ENCODE measurements at places on chromosomes 4 and X.

DNA sequence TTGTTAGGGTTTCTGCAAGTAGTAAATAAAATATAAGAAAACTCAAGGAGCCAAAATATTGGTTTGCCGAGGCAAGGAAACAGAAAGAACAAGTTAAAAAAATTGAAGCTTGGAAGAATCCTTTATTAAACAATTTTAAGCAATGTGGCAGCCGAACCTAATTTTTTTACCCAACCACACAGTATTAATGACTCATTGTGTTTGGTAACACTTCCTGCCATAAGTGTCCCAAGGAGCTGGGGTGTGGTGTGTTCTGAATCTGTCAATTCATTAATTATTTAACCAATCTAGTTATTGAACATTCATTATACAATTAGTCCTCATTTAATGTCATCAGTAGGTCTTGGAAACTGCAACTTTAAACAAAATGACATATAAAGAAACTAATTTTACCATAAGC, 19.3 kb upstream of the CPE start:
- no peak for DNase-seq

- DNase-seq, result no peak
Measured at GRCh38 chr4:102169345-102169744, 175.9 kb downstream of the SLC39A8 start.

- DNase-seq, result no peak
Measured at GRCh38 chrX:20947411-20947912, 426.8 kb upstream of the CNKSR2 start.

DNA sequence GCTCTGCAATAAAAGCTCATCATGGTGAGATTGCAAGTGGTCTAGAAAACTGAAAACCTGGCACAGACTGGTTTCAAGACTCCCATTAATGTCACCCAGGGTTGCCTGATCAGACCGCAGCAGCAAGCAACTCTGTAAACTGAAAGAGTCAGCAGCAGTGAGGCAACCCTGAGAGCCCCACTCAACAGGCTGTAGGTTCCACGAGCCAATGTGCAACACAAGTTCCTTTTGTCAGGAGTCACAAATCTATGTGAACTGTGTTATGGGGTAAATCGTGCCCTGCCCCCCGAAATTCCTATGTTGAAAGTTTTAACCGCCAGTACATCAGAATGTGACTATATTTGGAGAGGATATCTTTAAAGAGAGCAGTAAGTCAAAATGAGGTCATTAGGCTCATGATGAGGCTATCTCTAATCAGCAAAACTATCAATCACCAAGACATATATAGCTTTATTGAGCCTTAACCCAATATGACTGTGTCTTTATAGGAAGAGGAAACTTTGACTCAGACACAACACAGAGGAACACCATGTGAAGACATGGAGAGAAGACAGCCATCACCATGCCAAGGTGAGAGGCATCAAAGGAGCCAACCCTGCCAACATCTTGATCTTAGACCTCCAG, 94.0 kb downstream of the FBXO8 start:
- no peak for DNase-seq

DNA sequence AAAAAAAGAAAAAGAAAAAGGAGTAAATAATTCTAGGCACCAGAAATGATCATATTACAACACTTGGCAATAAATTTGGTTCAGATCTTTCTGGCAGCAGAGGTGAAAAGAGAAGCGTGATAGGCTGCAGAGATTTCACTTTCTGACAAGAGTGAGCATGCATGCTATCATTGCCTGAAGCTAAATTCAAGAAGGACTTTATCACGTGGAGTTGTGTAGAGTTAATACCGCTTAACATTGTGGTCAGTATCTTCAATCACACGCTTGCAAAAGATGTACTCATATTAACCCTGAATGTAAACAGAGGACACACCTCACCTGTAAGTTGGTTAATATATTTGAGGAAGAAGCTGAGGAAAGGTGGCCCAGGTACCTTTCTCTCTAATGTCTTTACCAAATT, 31.4 kb upstream of the RBPJ start:
- DNase-seq, result no peak

GRCh38 chr4:1381944-1382541, 24.2 kb downstream of the NKX1-1 start:
- no peak for DNase-seq

- DNase-seq, result no peak
Measured at GRCh38 chrX:154029439-154029838, 9.7 kb upstream of the IRAK1 start.

- DNase-seq, result no peak
Measured at GRCh38 chr4:144732584-144733428, 86.8 kb downstream of the HHIP start.

- no peak for DNase-seq
Measured at GRCh38 chr4:83189631-83190136, 75.2 kb upstream of the PLAC8 start.

- DNase-seq, result no peak
Measured at GRCh38 chrX:21383546-21383945, 9.3 kb downstream of the CNKSR2 start.

- no peak for DNase-seq
Measured at GRCh38 chr4:33722254-33722653, 2522.1 kb downstream of the ARAP2 start.

DNA sequence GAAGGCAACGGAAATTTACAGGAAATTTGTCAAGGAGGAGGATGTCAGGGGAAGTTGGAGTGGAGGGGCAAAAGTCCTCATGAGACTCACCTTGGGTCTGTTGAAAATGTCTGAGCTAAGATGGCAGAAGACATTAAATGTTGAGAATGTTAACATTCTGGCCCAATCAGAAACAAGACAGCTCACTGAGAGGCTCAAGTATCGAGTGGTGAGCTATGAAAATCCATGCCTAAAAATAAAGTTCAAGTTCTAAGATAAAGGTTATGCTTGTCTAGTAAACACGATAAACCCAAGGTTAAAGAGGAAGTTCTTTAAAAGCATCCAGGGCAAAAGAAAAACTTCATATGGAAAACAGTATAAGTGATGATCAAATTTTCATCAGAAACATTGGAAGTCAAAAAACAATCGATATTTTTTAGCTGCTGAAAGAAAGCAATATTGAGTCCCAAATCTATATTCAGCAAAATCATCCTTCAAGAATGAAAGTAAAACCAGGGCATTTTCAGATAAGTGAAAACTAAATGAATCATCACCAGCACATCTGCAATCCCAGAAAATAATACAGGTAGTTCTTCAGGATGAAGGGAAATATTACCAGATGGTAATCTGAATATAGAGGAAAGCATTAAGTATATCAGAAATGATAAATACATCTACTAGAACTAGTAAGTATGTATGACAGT, 462.4 kb downstream of the TLL1 start:
- no peak for DNase-seq

- no peak for DNase-seq
Measured at GRCh38 chr4:104719539-104720230, 225.0 kb upstream of the CXXC4 start.

- DNase-seq, result no peak
Measured at GRCh38 chr4:141560056-141560455, 76.3 kb upstream of the IL15 start.

DNA sequence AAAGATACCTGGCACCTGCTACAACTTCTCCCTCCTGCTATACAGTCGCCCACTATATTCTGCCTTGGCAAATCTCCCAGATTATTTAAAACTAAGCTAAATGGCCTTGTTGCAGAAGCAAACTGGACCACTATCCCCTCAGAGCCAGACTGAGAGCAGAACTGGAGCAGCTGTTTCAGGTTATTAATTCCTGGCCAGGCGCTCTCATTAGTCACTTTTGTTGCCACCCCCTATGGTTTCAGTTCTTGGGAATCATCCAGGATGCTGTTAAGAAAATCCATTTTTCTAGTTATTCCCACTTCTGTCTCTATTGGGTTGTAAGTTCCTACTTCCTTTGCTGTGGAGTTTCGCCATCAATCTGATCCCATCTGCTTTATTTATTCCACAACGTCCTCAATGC, 30.1 kb downstream of the ADGRA3 start:
- no peak for DNase-seq

DNA sequence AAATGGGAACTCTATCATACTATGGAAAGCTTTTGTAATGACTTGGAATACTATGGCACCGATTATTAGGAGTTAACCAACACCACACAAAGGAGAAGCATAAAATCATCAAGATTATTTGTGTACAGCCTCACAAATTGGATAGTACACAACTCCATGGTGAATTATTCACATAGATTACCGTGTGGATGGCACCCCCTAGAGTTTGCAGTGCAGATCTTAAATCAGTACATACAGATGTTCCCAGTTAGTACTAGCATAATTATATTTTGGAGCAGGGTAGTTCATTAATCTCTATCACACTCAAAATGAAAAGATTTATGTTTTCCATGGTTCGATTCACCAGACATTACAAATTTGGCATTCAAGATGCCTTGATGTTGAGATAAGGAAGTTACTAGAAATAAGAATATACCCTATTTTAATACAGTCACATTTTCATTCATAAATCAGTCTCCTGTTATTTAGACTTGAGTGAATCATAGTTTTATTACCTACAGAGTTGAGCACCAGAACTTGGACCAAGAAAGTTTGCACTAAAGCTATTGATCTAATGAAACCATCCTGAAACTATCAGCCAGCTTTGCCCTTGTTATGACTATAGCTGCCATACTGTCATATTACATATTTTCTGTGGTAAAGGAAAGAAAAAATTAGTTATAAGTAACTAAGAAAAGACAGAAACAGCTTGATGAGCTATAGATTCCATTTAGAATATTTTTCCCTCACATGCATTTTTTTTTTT, 531.8 kb downstream of the GLUD2 start:
- no peak for DNase-seq

- peak; percentile 33 for DNase-seq
Measured at GRCh38 chrX:41085512-41085877, 250 bp downstream of the USP9X start.

DNA sequence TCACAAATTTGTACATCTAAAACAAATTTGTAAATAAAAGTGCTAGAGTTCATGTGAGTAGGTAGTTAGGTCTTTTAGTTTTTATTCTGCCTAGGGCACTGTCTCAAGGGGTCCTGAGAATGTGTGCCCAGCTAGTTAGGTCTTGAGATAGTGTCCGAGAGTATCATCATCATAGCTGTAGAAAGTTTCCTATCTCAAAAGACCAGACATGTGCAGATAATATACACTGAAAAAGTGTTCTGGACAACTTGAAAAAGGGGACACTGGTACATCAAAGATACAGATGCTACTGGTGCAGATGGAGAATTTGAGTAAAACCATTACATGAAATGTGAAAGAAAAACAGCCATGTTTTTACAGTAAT, 1.8 kb upstream of the ZCCHC4 start:
- no peak for DNase-seq

DNA sequence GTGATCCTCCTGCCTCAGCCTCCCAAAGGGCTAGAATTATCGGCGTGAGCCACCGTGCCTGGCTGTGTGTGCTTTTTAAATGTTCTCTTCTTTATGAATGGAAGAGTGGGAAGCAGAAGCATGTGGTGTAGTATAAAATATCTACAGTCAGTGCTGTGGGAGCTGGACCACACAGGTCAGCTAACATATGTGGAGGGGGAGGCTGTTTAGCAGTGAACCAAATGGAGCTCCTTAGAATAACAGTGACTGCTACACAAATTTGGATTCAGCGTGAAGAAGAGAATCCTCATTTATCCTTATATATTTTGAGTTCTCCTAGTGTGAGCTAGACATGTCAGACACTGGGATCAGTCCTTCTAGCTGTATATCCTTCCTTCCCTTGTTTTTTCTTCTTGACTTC, 3.2 kb downstream of the SNX25 start:
- no peak for DNase-seq

- DNase-seq, result no peak
Measured at GRCh38 chr4:1728061-1728980, 7.0 kb downstream of the TACC3 start.

GRCh38 chrX:95063554-95063953, 1389.5 kb downstream of the FAM133A start:
- DNase-seq, result no peak

- DNase-seq, result no peak
Measured at GRCh38 chrX:19793471-19793870, 93.9 kb downstream of the SH3KBP1 start.

DNA sequence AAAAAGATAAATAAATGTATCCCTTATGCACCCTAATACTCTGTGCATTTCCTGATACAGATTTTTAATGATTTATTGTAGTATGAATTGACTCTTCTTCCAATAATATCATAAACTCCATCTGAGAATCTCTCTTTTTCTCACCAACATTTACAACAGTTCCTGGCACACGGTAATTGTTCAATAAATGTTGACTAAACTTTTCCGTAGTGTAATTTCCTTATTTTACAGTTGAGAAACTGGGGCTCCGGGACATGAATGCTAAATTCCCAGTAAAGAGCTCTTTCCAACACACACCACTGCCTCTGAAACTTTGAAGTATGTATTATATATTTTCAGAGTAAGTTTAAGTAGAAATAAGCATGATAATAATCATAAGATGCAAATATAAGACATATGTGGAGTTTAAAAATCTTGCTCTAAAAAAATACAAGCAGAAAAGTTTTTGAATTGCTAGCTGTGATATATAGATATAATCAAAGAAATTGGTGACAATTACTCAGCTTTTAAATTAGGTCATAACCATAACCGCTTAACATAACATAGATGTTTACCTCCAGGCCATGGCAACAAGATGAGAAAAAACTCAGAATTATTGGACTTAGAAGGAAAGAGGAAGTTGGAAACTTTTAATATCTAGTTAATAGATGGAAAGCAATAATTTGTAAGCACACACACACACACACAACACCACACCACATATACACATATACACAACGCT, 28.2 kb upstream of the ANTXR2 start:
- DNase-seq, result no peak

DNA sequence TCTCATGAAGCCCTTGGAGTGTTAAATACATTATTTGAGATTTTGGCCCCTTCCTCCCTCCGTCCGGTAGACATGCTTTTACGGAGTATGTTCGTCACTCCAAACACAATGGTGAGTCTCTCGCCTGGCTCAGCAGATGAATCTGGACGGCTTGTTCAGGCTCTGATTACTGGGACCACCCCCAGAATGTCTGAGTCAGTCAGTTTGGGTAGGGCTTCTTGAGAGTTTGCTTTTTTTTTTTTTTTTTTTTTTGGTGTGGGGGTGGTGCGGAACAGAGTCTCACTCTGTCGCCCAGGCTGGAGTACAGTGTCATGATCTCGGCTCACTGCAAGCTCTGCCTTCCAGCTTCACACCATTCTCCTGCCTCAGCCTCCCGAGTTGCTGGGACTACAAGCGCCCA, 62.4 kb upstream of the MSANTD1 start:
- no peak for DNase-seq
